GM18507 (cell line): ENCODE measurements at places on chromosomes 12 and 14.

DNA sequence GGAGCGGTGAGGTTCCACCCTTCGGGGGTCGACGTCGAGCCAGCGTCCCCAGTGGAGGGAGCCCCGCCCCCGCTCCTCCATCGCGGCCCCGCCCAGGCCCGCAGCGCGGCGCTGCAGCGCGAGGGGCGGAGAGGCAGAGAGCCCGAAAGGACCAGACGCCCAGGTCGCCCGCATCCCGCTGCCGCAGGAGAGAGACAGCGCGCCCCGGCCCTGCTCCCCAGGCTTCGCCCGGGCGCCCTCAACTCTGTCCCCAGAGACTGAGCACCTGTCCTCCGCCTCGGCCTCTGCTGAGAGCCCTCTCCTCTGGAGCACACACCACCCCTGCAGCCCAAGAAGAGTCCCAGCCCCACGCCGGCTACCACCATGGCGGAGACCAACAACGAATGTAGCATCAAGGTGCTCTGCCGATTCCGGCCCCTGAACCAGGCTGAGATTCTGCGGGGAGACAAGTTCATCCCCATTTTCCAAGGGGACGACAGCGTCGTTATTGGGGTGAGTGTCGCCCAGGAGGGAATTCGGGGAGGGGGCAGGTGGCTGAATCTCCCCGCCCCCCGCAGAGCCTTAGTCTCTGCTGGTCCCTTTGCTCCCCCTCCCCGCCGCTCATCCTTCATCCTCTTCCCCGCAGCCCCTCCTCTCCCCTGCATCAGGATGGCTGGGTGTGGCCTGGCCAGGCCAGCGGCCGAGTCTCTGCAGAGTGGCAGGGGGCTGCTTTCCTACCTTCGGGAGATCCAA is at the start of gene KIF5A:
Gene KIF5A, plus strand, starts transcription at position 136 of the 732 bp plus-strand sequence. Its CDS starts 228 bp downstream, at position 364.
- peak; percentile 25 for DNase-seq

GRCh38 chr12:51323966-51324895 is at the start of gene BIN2:
Gene BIN2, minus strand, starts transcription at chr12:51324174. Its CDS starts 72 bp downstream, at chr12:51324102.
- DNase-seq: peak; percentile 72

GRCh38 chr12:122245553-122245952 is 19.7 kb upstream of the DIABLO start:
- DNase-seq: no peak

GRCh38 chr12:12661086-12661856 is 34.7 kb downstream of the GPR19 start:
- no peak for DNase-seq

GRCh38 chr12:56713345-56713744 is 11.8 kb downstream of the NACA start:
- DNase-seq: no peak
